ENCODE measurements at places on chromosomes 3 and 15. TPM values are rescaled to one million over a fixed set of nuclear protein-coding genes. Genes with fewer than 3 reads are reported as not detected.

DNA sequence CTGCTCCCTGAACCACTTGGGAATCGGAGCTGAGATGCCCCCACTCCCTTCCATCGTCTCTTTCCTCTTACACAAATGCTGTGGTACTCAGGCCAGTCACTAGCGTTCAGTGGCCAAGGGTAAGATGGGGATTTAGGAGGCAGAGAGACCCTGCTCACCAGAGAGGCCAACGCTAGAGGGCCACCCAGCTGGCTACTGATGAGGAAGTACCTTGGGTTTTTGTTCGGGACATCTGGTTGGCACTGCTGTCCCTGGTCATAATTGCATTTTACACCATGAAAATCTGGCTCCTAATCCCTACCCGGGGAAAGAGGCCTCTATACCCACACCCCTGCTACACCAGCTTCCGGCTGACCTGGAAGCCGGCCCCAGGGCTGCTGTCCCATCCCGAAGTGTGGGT, 7.7 kb downstream of the MAP6D1 start:
- DNase-seq = no peak
- H3K4me3 ChIP-seq = no peak overlapping the region
- no peak overlapping the region for H3K27ac ChIP-seq
- peaks cover 23% of the 10 kb centered on the region for H3K4me1 ChIP-seq
- H3K27me3 ChIP-seq = peaks cover 3% of the 10 kb centered on the region
- peaks cover 4% of the 10 kb centered on the region for H3K36me3 ChIP-seq

DNA sequence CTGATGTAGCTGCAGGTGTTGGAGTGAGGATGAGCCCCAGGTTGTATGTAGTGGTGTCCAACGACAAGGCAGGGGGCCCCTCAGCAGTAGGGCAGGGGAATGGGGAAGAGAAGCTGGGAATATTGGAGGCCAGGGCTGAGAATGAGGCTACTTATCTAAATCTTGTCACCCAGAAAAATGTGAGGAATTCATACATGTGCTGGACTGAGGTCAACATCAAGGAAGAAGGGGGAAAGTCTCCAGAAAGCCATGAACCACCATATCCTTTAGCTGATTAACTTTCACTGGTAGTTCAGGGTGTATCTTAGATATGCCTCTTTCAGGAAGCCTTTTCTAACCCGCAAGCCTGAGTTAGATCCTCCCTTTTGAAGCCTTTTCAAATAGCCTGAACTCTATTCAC, 22.6 kb upstream of the FSTL1 start:
- H3K27ac ChIP-seq = no peak overlapping the region
- H3K36me3 ChIP-seq = no peaks in the 10 kb centered on the region
- H3K4me3 ChIP-seq = no peak overlapping the region

EXD1 gene
- not detected for total RNA-seq

DNA sequence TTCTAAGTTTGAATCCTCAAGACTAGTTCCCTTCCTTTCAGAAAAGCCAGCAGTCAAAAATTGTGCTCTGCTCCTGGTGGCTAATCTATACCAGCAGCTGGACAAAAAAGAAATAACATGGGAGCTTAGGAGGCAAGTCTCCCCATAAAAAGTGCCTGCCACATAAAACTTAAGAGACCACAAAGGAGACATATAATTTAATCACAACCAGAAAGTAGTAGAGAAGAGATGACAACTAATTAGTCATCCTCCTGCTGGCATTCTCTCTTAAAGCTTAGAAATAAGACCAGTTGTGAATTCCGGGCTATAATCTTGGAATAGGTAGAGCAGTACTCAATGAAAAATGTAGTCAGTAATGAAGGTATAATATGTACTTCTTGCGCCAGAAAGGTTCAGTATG, 20.2 kb upstream of the IMPG2 start:
- no peaks in the 10 kb centered on the region for H3K27me3 ChIP-seq
- H3K4me3 ChIP-seq = no peak overlapping the region
- no peaks in the 10 kb centered on the region for H3K4me1 ChIP-seq
- DNase-seq = no peak
- H3K36me3 ChIP-seq = peaks cover 26% of the 10 kb centered on the region

HRG gene
- total RNA-seq = not detected

DNA sequence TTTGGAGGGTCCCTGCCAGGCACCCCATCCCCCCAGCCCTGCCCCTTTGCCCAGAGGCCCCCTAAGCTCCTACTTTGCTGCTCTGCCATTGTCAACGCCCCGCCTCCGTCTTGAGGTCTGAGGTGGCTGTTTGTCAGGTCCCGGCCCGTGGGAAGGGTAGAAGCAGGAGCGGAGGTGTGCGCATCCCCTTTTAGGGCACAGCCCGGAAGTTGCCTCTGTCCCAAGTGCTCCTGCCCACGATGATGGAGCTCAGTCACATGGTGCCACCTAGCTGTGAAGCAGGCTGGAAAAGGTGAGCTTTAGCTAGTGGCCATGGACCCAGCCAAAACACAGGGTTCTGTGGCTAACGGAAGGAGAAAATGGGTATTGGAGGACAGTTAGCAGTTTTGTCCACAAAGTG, 28.5 kb upstream of the LCTL start:
- H3K4me1 ChIP-seq = peaks cover 9% of the 10 kb centered on the region
- DNase-seq = no peak
- H3K27ac ChIP-seq = no peak overlapping the region
- no peak overlapping the region for H3K4me3 ChIP-seq
- peaks cover 4% of the 10 kb centered on the region for H3K27me3 ChIP-seq

All from activated CD8-positive, alpha-beta memory T cell treated with anti-CD3 and anti-CD28 coated beads, Interleukin-2, amount 10 ng/mL, durations not matched to agents 7 days and 5 days (primary cell).